ENCODE measurements at places on chromosomes 16 and 17. TPM values are rescaled to one million over a fixed set of nuclear protein-coding genes. Genes with fewer than 3 reads are reported as not detected.

DNA sequence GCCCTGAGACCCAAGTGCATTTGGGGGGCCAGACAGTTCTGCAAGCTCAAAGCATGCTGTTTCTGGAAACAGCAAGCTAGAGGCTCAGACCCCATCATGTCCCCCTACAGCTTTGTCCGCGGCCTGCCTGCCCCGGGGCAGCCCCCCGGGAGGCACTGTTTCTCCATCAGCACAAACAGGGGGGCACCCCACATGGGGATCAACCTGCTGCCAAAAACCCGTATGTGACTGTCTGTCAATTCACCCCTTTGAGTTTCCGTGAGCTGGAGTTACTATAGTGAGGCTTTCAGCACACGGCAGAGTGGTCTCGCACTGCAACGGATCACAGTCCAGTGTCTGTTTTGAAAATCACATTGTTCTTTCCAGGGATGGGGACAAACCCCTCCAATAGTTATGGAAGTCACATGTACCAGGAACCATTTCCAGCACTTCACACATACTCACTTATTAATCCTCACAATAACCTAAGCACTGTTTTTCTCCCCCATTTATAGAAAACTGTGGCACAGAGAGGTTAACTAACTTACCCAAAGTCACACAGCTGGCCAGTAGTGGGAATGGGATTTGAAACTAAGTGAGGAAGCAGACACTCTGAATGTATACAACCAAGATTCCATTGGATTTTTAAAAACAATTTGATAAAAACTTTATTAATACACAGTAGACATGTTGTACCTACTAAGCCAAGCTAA, 269.0 kb downstream of the C16orf95 start:
- no peaks in the 10 kb centered on the region for H3K36me3 ChIP-seq
- DNase-seq: peak; percentile 23

DNA sequence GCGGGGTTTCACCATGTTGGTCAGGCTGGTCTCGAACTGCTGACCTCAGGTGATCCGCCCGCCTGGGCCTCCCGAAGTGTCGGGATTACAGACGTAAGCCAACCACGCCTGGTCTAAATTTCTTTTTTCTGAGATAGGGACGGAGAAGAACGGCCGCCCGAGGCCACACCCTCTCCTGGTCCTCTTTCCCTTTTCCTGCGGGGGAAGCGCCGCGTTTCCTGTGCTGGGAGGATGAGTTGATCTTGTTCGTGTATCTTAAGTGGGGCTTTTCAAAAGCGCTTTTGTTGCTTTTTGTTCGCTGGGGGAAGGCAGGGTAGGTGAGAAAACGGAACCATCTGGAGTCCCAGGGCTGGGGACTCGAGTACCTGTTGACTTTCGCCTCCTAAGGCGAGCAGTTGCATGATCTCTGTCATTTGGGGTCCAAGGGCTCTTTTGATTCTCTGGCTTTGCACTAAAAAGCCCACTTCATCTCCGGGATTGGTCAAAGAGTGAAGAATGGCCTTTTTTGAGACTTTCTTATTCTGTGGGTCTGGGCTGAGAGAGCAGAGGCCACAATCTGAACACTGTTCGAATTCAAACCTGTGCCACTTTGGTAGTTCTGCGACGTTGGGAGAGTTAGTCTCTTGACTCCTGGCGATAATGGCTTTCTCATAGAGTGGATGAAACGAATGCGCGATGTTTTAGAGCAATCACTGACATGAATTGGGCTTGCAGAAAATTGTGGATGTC, 1.3 kb downstream of the FUS start:
- H3K27ac ChIP-seq: peak overlapping the region; percentile 100
- H3K27me3 ChIP-seq: no peaks in the 10 kb centered on the region
- peak; percentile 92 for DNase-seq
- peaks cover 40% of the 10 kb centered on the region for H3K4me1 ChIP-seq
- H3K4me3 ChIP-seq: peak overlapping the region; percentile 99

KRT40 gene
- not detected for total RNA-seq

GRCh38 chr17:28902819-28903545, at the start of gene DHRS13:
DHRS13 (minus strand) TSS chr17:28903079; CDS start chr17:28902944, 135 bp downstream.
- peaks cover 28% of the 10 kb centered on the region for H3K36me3 ChIP-seq
- peak within 1 kb of the TSS; percentile 77 for H3K4me3 ChIP-seq
- no peaks in the 10 kb centered on the region for H3K27me3 ChIP-seq

GRCh38 chr16:60203525-60204124, 1469.5 kb upstream of the GOT2 start:
- H3K27ac ChIP-seq: no peak overlapping the region
- no peaks in the 10 kb centered on the region for H3K27me3 ChIP-seq
- H3K36me3 ChIP-seq: no peaks in the 10 kb centered on the region
- no peaks in the 10 kb centered on the region for H3K4me1 ChIP-seq
- peak; percentile 25 for DNase-seq
- no peak overlapping the region for H3K4me3 ChIP-seq

DNA sequence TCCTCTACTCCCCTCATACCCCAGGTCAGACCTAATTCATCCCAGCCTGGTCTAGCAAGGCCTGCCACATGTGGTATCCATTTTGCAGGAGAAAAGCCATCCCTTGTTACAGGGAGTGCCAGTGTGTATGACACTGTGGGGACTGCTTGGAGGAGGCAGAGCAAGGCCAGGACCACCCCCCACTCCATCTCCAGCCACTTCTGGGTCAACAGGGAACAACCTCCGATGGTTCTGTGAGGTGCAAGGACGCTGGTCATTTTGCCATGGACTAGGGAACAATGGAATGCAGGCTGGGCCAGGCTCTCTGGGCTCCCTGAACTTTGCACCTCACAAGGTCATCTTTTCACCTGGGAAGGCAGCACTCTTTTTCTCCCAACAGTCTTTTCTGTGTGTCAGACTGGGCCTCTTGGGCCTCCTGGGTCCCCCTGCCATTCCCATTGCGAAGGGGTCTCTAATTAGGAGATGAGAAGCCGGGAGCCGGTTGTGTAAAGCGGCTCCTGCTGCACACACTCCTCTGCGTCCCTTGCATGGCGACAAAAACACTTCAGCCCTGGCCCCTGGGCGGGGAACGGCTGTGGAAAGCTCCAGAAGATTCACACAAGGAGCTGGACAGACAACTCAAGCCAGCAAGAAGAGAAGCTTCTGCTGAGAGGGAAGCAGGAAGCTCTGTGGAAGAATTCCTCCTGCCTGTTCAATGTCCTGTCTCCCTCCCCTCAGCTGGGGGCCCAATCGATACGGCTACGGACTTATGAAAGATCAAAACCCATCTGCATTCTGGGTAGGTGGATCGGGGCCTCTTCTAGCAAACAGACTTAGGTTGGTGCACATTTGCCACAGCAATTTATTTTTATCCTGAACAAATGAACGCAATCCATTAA, 38.5 kb upstream of the MTSS2 start:
- no peaks in the 10 kb centered on the region for H3K4me1 ChIP-seq
- DNase-seq: no peak
- H3K27ac ChIP-seq: no peak overlapping the region
- H3K4me3 ChIP-seq: no peak overlapping the region

GRCh38 chr17:39151943-39152818, 744 bp upstream of the PLXDC1 start:
- peak; percentile 43 for DNase-seq
- H3K4me1 ChIP-seq: peaks cover 13% of the 10 kb centered on the region
- H3K4me3 ChIP-seq: peak overlapping the region; percentile 76
- peaks cover 41% of the 10 kb centered on the region for H3K27me3 ChIP-seq
- H3K36me3 ChIP-seq: no peaks in the 10 kb centered on the region

DNA sequence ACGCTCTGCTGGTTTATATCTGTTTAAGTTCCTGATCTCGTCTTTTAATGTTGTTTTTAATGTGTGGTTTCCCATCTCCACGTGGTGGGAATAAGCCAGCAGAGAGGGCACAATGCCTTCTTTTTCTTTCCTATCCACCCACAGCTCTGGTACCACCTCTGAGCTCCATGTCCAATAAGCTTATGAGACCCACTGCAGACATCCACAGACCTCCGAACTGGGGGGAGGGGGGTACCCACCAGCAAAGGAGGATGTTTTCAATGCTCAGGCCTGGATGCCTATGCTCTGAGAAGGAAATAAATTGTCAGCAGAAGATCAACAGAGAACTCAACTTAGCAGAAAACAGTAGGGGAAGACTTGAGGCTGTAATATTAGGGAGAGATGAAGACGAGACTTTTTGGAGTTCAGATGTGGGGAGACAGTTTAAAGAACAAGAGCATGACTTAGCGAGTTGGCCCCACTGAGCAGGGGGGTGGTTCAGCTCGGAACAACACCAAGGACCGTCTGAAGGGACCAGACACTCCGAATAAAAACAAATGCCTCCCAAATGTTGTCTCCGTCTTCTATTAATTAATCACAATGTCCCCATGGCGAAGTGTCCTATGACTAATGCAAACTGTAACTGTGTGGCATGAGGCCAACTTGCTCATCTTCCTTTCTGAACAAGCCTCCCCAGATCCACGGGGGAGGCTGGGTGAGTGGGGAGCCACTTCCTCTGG, 62.7 kb downstream of the GAS7 start:
- H3K27ac ChIP-seq: no peak overlapping the region
- H3K4me1 ChIP-seq: peaks cover 10% of the 10 kb centered on the region
- H3K36me3 ChIP-seq: no peaks in the 10 kb centered on the region
- peak; percentile 39 for DNase-seq
- no peak overlapping the region for H3K4me3 ChIP-seq

DNA sequence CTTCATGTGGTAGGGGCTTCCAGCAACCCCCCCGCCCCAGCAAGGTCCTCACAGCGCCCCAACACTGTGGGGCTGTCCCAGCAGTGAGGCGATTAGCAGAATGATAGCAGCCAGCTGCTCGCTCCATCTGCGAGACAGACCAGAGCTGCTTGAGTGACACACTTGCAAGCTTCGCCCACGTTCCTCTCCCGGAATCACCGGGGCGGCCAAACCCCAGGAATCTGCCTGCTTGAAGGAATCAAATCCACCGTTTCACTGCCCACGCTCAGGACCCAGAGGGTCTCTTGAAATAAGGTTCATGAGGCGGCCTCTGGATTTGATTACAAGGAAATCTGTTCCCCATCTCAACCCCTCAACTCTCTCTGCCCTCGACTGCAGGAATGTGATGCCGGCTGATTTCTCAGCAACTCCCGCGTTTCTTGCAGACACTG, 356.0 kb downstream of the C16orf95 start:
- H3K27me3 ChIP-seq: no peaks in the 10 kb centered on the region
- no peaks in the 10 kb centered on the region for H3K4me1 ChIP-seq
- peak; percentile 93 for DNase-seq

GRCh38 chr17:4735876-4736651, 3.6 kb upstream of the ZMYND15 start:
- H3K4me3 ChIP-seq: no peak overlapping the region
- H3K36me3 ChIP-seq: no peaks in the 10 kb centered on the region

DNA sequence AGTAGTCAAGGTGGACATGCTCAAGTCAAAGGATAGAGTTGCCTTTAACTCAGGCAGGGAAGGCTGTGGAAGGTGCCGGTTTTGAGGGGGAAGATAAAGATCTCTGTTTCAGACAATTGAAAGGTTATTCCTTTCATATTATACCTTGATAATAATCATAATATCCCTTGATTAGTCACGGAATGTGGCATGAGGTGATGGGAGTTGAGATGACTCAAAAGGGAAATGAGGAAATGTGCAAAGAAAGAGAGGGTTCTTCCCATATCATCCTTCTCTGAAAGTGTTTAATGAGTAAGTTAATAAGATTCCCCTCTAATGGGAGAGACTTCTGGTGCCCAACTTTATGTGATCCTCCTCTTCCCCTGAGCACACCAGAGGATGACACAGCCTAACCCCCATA, 43.1 kb upstream of the HS3ST2 start:
- H3K27me3 ChIP-seq: no peaks in the 10 kb centered on the region
- no peaks in the 10 kb centered on the region for H3K4me1 ChIP-seq
- DNase-seq: no peak
- no peak overlapping the region for H3K27ac ChIP-seq
- H3K4me3 ChIP-seq: no peak overlapping the region

- H3K4me3 ChIP-seq: peak overlapping the region; percentile 100
- peak overlapping the region; percentile 99 for H3K27ac ChIP-seq
- H3K27me3 ChIP-seq: no peaks in the 10 kb centered on the region
Observed at GRCh38 chr17:58007781-58008706, 998 bp upstream of the SRSF1 start.

DNA sequence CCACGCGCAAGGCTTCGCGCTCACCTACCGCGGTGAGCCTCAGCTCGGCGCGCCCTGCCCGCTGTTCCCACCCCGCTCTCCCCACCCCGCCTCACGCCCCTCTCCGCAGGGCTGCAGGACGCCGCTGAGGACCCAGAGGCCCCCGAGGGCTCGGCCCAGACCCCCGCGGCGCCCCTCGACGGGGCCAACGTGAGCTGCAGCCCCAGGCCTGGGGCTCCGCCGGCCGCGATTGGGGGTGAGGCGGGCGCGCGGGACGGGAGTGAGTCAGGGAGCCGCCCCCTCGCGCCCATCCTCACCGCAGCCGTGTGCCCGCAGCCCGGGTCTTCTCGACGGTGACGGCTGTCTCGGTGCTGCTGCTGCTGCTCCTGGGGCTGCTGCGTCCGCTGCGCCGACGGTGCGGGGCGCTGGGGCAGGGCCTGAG, 1.9 kb upstream of the PAQR4 start:
- H3K4me3 ChIP-seq: no peak overlapping the region
- H3K27me3 ChIP-seq: peaks cover 53% of the 10 kb centered on the region
- no peaks in the 10 kb centered on the region for H3K36me3 ChIP-seq
- peak; percentile 58 for DNase-seq

DNA sequence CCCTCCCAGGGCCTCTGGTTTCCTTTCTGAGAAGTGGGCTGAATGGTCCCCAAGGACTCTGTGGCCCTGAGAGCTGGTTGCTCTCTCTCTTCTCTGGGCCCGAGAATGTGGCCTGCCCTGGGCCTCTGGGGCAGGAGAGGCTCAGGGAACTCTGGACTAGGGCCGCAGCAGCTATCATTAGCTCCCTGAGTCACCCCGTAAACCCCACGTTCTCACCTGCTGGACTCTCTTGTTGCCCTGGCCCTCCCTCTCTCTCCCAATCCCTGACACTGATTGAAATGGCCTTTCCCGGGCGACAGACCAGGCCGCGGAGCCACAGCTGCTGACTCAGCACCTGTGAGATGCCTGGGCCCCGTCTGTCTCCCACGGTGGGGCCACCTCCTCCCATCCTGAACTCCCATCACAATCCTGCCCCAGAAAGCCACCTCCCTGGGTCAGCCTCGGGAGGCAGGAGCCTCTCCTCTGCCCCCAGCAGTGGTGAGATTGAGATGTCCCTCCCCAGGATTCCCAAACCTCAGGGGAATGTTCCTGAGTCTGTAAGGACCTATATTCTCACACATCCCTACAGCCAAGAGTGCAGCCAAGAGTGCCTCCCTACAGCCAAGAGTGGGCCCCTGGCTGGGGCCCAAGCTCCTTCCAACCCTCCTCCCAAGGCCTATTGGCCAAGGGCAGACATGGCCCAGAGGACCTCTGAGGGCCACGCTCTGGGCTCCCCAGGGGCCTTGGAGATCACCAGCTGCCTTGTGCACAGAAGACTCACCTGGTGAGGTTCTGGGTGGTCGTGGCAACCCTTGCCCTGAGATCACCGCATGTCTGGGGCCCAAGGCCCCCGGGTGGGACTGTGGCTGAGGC, 470 bp downstream of the TRPV3 start:
- no peak overlapping the region for H3K27ac ChIP-seq
- no peaks in the 10 kb centered on the region for H3K36me3 ChIP-seq
- DNase-seq: peak; percentile 78
- H3K4me3 ChIP-seq: no peak overlapping the region
- no peaks in the 10 kb centered on the region for H3K27me3 ChIP-seq
- no peaks in the 10 kb centered on the region for H3K4me1 ChIP-seq

- H3K4me3 ChIP-seq: no peak overlapping the region
- no peaks in the 10 kb centered on the region for H3K36me3 ChIP-seq
- H3K27ac ChIP-seq: no peak overlapping the region
- peaks cover 16% of the 10 kb centered on the region for H3K27me3 ChIP-seq
Observed at GRCh38 chr17:83119987-83120864, 40.8 kb downstream of the METRNL start.

Measured in osteoblast (primary cell).